ENCODE measurements at places on chromosomes 7 and 10. TPM values are rescaled to one million over a fixed set of nuclear protein-coding genes. Genes with fewer than 3 reads are reported as not detected.
A peak's percentile ranks its signal among the peaks of the same experiment; 100 is the strongest.

- no peak for DNase-seq
Observed at GRCh38 chr10:4006051-4006450, 221.0 kb upstream of the KLF6 start.

DNA sequence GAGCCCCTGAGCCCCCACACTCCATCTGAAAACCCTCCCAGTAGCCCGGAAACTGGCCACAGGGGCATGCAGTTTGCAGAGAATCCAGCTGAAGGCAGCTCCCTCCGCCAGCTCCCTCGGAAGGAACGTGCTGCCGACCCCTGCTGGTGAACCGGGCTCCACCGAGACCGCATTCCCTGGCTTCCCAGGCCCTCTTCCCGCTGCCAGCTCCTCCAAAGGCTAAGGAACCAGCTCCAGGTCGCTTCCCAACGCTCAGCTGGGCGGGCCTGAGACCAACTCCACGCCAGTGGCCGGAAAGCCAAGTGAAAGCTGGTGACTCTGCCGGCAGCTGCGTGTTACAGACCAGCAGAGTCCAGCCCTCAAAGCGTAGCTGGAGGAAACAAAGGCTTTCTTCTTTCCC, 35.8 kb downstream of the GPER1 start:
- peak; percentile 93 for DNase-seq

DNA sequence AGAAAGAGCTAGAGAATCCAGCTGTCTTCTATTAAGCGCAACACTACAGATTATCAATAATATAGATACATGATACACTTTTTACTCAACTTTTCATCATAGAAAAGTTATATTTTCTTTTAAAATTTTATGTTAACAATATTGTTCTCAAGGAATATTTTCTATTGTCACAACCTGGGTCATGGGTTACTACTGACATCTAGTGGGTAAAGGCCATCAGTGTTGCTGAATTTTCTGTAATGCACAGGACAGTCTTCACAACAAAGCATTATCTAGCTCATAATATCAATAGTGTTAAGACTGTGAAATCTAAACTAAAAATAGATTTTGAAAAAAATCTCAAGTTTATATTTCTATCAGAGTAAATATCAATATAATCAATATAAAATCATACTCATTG, 209.8 kb downstream of the ZNF33B start:
- DNase-seq = no peak

DNA sequence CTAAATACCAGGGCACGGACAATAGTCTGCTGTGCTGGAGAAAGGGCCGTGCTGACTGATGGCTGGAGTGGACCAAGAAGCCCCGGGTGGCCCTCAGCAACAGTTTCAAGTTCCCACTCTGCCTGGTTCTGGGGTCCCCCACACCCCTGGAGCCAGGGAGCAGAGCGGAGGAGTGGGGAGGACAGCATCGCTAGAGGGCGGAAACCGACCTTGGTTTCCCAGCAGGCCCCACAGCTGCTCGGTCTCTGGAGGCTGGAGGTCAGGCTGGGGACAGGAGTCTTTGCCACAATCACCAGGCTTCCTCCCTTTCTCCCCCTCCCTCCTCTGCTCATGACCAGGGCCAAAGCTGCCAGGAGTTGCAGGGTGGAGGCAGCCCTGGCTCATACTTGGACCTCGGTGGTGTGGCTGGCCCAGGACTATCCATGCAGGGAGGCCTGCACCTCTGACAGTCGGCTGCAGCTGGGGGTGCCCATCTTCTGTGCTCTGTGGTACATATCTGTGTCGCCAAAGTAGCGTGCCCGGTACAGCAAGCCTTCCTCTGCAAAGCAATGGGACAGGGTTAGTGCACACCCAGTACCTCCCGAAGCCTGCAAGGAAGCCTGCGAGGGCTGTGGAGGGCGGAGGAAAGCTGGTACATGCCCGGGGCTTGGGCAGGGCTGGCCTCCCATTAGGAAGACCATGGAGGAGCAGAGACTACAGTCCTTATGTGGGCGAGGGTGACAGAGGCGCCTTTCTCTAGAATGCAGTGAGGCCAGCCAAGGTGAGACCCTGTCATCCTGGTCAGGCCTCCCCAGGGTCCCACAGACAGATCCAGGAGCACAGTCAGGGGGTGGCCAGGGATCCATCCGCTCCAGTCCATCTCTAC, 19.1 kb downstream of the DNAJB12 start:
- DNase-seq = no peak

GRCh38 chr10:128812000-128812399, 655.0 kb upstream of the MGMT start:
- no peak for DNase-seq

- no peak for DNase-seq
Observed at GRCh38 chr10:22159979-22160378, 57.8 kb downstream of the EBLN1 start.

- no peak for DNase-seq
Observed at GRCh38 chr10:103759100-103759781, 96.1 kb downstream of the SH3PXD2A start.

WDR11 gene
- total RNA-seq = 44.2 TPM

ZNF503 gene
- 16.8 TPM for total RNA-seq

CALHM2 gene
- 40.3 TPM for total RNA-seq

PAOX gene
- 3.6 TPM for total RNA-seq

SEMA3E gene
- total RNA-seq = 3.2 TPM

NEBL gene
- 0.80 TPM for total RNA-seq

Data from mesenteric fat pad (tissue), 1 donor.